Ecto neural progenitor cell (in vitro differentiated cells): ENCODE measurements at places on chromosomes 5 and 9.

GRCh38 chr9:11735391-11735790 lies 957.8 kb upstream of the TYRP1 start:
- DNase-seq = no peak

- no peak for DNase-seq
Observed at GRCh38 chr9:28234133-28234893, 661.0 kb upstream of the C9orf72 start.

DNA sequence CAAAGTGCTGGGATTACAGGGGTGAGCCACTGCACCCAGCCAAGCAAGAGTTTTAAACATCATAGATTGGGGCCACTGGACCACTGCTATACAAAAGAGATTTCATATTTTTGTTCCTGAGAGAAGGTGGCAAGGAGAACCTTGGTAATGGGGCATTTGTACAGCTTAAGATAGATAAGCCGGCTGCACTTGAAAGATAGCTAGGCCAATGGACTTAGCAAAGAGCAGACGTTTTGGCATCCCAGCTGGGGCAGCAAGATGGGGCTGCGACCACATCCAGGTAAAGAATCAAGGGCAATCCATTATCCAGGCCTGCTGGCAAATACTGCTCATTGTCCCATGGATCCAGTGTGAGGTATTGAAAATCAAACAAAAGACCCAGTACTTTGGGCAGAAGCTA lies 3.9 kb upstream of the ISCA1 start:
- DNase-seq = no peak

- DNase-seq = no peak
Observed at GRCh38 chr9:38263532-38263931, 129.0 kb upstream of the ALDH1B1 start.

DNA sequence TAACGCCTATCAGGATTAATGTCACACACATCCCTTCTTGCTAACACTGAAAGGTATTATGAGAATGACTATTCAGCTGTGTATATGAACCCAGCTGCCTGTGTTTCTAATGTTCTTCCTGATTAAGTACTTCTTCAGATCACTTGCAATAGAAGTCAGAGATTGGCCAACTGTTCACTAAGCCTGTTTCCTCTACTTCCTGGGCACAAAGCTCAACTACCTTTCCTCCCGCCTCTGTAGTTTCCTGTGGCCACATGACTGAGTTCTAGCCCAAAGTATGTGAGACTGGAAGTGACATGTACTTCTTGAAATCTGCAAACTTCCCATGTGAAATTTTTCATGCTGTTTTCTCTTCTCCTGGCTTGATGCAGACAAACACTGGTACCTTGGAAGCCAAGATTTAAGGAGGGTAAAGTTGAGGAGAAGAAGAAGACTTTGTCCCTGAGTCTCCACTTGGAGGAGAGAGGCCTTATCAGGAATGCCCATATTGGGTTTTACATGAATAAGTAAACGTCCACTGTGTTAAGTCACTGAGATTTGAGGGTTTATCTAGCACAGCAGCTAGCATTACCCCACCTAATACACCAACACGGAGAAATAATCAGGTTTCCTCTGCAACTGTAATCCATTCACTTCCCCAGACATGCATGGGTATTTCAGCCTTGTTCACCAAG lies 58.6 kb downstream of the SLIT3 start:
- DNase-seq = no peak
